ENCODE measurements at places on chromosomes 6 and 20. TPM values are rescaled to one million over a fixed set of nuclear protein-coding genes. Genes with fewer than 3 reads are reported as not detected.
A peak's percentile ranks its signal among the peaks of the same experiment; 100 is the strongest.

Gene SGK2
- total RNA-seq = 0.56 TPM

DNA sequence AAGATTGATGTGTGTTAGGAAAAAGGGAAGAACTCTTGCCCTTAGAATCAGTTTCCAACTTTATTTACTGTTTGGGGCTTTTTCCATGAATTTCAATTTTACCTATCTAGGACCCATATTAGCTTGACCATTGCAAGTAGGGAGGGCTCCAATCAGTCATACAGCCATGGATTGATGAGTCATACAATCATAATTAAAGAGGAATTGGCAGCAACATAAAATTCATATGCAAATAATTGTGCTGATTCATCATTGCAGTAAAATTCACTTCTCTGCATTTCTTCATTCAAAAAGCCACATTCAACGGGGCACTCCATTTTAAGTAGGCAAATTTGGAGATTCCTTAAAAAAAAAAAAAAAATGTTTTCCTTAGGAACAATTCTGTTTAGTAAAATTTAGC lies 1016.4 kb downstream of the KIF16B start:
- DNase-seq = no peak

GRCh38 chr20:18496042-18496441 lies 983 bp downstream of the RBBP9 start:
- DNase-seq = peak; percentile 16

DNA sequence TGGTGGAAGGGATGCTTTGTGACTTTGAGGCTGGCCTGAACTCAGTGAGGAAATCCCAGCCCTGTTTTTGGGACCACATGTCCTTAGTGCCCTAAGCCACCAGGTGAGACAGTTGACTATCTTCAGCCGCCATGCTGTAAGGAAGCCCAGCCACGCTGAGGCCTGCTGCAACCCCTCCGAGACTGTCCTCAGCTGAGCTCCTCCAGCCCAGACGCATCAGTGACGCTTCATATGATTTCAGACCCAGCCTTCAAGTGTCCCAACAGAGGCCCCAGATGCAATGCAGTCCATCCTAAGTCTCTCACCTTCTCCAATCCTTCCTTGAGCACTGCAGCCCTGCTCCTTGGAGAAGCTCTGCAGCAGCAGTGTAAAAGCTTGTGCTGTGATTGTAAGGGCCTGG lies 76.2 kb downstream of the NINL start:
- no peak for DNase-seq

GRCh38 chr20:6212903-6213302 lies 90.1 kb upstream of the FERMT1 start:
- no peak for DNase-seq

GRCh38 chr6:104414723-104415122 lies 445.0 kb downstream of the HACE1 start:
- no peak for DNase-seq
